H7 (cell line): ENCODE measurements at places on chromosomes 6 and 20. TPM values are rescaled to one million over a fixed set of nuclear protein-coding genes. Genes with fewer than 3 reads are reported as not detected.

GRCh38 chr20:63082308-63082938, 75.7 kb upstream of the BHLHE23 start:
- DNase-seq, result peak; percentile 97

DNA sequence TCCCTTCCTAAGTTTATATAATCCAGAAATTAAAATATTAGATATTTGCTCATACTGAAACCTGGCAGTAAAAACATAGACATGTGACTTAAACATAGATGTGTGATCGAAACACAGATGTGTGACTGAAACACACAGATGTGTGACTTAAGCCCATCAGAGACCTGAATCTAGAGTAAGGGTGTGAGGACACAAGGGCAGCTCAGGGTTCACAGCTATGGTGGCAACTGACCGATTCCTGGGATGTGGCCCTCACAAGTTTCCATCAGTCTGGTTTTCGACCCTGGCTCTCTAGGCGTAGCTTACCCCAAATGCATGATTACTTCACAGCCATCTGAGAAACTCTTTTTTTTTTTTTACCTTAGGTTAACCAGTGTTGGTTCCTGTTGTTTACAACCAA, 137.0 kb downstream of the NRN1 start:
- DNase-seq, result no peak

GRCh38 chr6:169789944-169790927, 38.8 kb downstream of the ERMARD start:
- DNase-seq, result peak; percentile 95

DNA sequence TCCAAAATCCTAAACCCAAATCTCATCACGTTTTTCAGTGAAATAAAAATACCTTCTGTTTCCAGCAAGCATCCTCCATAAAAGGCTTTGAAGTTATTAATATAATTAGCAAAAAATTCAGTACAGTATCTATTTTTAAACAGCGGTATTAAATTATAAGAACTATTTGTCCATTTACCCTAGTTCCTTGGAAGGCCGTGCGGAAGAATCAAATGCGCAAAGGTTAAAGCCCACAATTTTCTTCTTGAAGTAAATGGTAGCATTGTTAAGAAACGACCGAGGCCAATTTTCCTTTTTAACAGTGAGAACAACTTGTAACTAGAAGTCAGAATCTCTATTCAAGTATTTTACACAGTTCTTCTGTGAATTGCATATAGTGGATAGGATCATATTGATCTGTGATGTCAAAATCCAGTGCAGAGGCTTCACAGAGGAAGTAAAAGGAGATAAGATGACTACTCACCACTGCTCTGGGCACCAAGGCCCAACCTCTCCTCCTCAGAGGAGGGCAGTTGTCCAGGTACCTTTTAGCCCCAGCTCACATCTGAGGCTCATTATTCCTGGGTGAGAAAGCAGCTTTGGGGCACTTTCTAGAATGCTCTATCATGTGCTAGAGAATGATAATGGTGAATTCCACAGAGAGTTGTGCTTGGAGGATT, 36.3 kb downstream of the TNFAIP3 start:
- no peak for DNase-seq

DNA sequence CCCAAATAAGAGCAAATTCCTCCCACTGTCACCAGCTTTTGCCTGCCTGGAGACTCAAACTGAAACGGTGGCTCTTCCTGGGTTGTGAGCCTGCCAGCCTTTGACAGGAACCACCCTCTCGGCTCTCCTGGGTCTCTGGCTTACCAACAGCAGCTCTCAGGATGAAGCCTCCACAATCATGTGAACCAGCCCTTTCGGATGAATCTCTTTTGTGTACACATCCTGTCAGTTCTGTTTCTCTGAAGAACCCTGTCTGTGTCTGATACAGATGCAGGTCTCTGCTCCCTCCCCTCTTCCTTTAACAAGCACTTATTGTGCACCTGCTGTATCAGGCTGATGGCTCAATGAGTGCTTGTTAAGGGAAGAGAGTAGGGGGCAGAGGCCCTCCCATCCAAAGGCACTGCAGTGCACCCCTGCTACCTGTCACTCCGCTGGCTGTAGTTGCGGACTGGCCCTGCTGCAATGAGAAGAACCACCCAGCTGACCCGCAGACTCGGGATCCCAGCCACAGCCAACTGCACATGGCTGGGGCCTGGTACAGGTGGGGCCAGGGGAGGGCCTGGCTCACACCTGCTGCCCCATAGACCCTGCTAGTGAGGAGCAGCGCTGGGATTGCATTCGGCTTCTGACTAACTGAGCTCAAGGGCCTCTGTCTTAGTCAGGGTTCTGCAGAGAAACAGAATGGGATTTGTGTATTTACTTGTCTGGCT, 120.1 kb upstream of the PMEPA1 start:
- DNase-seq, result no peak

DNA sequence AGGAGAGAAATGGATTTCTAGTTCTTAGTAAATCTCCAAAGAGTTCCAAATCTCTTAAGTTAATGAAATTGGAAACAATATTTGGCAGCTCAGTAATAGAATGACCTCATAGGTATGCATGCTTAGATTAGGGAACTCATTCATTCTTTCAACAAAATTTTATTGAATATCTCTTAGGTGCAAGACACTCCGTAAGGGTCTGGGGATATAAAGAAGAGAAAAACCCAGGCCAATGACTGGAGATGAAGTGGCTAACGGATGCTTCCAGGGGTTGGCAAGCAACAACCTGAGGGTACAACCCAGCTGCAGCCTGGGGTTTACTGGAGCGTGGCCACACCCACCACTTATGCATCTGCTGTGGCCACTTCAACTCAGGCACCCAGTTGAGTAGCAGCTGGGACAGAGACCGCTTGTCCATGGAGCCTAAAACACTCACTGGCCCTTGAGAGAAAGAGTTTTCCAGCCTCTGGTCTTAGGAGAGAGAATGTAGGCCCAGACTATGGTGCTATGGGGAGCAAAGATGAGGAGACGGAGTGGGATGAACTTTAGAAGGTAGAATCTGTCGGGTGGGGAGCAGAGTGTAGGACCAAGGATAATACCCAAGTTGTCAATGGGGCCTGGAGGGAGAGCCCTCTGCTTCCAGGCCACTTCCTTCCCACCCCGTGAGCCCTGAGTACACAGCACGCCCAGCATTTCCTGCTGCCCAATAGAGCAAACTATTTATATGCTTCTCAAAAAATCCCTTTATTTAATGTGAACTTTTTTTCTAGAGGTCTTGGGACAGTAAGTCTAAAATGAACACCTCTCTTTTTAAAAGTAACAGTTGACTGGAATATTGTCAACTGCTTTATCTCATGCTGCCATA, 46.8 kb upstream of the PXDC1 start:
- no peak for DNase-seq

DNA sequence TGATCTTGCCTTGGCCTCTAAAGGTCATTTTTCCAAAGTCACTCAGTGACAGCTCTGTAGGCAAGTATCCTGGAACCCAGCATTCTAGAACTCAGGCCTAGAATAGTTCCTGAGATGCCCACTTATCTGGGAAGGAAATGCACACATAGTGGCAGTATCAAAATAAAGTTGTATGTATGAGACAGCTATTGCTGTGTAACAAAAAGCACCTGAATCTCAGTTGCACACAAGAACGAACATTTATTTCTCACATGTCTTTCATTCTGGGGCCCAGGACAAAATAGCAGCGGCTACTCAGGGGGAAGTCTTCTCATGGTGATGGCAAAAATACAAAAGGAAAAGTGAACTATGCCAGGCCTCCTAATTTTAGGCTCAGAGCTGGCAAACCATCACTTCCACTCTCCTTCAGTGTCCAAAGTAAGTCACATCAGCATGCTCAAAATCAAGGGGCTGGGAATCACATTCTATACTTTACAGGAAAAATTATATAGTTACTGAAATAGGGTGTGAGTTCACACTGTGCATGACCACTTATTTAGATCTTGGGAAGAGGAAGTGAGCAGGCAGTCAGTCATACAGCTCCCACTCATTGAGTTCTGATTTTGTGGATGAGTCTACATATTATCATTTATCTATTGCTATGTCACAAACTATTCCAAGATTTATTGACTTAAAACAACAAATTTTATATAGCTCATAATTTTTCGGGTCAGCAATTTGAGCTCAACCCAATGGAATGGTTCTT, 133.7 kb upstream of the RIN2 start:
- DNase-seq, result no peak

DNA sequence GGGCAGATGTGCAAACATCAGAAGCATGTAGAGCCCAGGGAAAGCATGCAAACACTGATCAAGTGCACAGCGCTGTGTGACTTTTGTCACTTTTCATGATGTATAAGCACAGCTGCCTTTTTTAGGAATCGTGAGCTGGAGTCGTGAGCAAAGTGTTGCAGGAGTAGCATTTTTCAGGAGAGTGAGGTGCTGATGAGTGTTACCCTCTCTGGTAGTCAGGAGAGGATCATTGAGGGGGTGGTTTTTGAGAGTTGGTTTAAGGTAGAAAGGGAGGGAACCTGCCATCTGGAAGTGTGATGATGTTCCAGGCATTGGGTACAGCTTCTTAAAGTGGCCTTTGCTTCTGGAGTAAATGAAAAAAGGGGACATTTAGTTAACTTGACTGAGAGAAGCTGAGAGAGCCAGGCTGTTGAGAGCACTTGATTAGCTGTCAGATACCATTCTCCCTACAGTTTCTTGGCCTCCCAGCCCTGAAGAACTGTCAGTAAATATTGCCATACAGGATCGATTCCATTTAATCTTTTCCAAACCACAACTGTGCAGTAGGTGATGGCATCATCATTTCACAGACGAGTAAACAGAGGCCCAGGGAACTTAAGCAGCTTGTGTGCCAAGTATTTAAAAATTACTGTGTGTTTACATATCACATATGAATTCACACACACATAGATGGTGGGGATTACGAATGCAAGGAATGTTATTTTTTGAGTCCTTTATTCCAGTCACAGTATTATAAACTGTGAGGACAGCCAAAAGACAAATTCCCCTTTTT, 28.9 kb downstream of the TPD52L1 start:
- DNase-seq, result no peak

- DNase-seq, result no peak
Measured at GRCh38 chr6:134936931-134937330, 13.0 kb downstream of the ALDH8A1 start.

- no peak for DNase-seq
Measured at GRCh38 chr6:93196406-93196970, 222.9 kb downstream of the EPHA7 start.

GGTLC1 gene
- not detected in 2 replicates for total RNA-seq

TCF21 gene
- total RNA-seq, result 0.03 TPM in 1 of 2 replicates, not detected in the other

KCNG1 gene
- total RNA-seq, result 116 and 174 TPM in 2 replicates

VGLL2 gene
- not detected in 2 replicates for total RNA-seq

SLC17A2 gene
- total RNA-seq, result not detected in 2 replicates

AVP gene
- not detected in 2 replicates for total RNA-seq

ARMC2 gene
- 1.3 and 2.6 TPM in 2 replicates for total RNA-seq

MAP7 gene
- total RNA-seq, result 7.8 and 12.2 TPM in 2 replicates

BMP5 gene
- 0.10 TPM in 1 of 2 replicates, not detected in the other for total RNA-seq

CDH26 gene
- 1.0 and 3.1 TPM in 2 replicates for total RNA-seq

LZTS3 gene
- total RNA-seq, result 10.2 and 11.0 TPM in 2 replicates

OR2H1 gene
- total RNA-seq, result not detected in 2 replicates
